Transverse colon (tissue), 4 donors: ENCODE measurements at places on chromosomes 11 and 22.

DNA sequence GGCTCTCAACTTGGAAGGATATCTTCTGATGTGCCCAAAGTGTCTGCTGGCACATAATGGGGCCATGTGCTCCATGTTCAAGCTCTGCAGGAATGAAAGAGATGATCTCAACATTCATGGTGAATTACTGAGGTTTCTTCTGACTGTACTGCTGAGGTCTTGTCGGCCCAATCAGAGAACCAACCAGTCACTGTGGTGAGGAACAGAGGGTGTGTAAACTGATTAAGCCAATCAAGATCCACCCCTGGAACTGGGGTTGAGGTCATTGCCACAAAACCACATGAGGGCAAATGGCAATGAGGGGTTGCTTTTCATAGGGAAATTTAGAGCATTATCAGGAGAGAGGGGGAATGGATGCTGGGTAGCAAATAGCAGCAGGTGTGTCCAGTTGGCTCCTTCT is 152.3 kb upstream of the RAG2 start:
- no peaks in the 10 kb centered on the region for H3K4me1 ChIP-seq
- H3K27me3 ChIP-seq, result peaks cover 6% of the 10 kb centered on the region
- H3K27ac ChIP-seq, result no peak overlapping the region
- no peaks in the 10 kb centered on the region for H3K36me3 ChIP-seq

GRCh38 chr11:65417702-65418430 is 4.7 kb upstream of the NEAT1 start:
- DNase-seq, result peak; percentile 63
- peak overlapping the region; percentile 100 for H3K27ac ChIP-seq
- H3K27me3 ChIP-seq, result no peaks in the 10 kb centered on the region
- H3K4me1 ChIP-seq, result peaks cover 57% of the 10 kb centered on the region
- no peak overlapping the region for H3K4me3 ChIP-seq

DNA sequence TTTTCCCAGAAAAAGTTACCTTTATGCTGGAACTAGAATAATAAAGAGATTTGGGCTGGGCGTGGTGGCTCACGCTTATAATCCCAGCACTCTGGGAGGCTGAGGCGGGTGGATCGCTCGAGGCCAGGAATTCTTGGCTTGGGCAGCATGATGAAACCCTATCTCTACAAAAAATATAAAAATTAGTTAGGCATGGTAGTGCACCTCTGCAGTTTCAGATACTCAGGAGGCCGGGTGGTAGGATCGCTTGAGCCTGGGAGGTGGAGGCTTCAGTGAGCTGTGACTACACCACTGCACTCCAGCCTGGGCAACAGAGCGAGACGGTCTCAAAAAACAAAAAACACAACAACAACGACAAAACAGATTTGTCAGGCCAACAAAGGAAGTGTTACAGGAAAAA is 119.3 kb upstream of the OR9Q1 start:
- DNase-seq, result no peak
- no peaks in the 10 kb centered on the region for H3K27me3 ChIP-seq
- H3K4me3 ChIP-seq, result no peak overlapping the region
- no peaks in the 10 kb centered on the region for H3K36me3 ChIP-seq
- H3K27ac ChIP-seq, result peak overlapping the region; percentile 68

- no peaks in the 10 kb centered on the region for H3K36me3 ChIP-seq
- H3K27me3 ChIP-seq, result no peaks in the 10 kb centered on the region
- no peak overlapping the region for H3K4me3 ChIP-seq
- no peak for DNase-seq
- H3K27ac ChIP-seq, result no peak overlapping the region
Observed at GRCh38 chr11:78886616-78887015, 312.0 kb upstream of the NARS2 start.

DNA sequence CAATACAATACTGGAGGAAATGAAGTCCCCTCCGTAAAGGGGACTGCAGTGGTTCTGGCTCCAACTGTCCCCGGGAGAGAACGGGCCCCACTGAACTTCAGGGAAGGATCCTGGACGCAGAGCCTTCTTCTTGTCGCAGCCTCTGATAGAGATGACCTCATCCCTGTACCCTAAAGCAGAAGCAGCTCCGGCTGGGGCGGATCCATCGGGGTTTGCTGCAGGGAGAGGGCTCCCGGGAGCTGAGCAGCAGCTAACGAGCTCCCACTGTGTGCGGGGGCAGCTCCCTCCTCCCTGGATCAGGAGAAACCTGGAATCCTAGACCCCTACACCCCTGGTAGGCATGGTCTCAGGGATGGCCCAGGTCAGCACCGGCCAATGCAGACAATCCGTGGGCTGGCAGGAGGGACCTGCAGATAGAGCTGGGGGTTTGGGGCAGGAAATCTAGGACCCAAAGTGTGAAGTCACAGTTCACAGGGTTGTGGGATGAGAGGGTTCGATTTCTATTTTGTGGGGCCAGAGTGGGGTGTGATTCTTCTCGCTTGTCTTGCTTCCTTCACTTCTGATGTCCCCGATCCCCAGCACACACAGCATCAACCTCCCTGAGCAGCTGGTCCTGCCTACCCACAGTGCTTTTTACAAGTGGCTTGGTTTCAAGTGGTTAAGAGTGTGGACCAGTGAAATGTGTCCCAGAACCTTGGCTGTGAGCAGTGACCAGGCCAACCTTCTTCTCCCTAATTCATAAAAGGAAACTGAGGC is 12.9 kb downstream of the KIAA0930 start:
- no peaks in the 10 kb centered on the region for H3K27me3 ChIP-seq
- H3K27ac ChIP-seq, result peak overlapping the region; percentile 13
- H3K4me3 ChIP-seq, result no peak overlapping the region
- DNase-seq, result peak; percentile 32

DNA sequence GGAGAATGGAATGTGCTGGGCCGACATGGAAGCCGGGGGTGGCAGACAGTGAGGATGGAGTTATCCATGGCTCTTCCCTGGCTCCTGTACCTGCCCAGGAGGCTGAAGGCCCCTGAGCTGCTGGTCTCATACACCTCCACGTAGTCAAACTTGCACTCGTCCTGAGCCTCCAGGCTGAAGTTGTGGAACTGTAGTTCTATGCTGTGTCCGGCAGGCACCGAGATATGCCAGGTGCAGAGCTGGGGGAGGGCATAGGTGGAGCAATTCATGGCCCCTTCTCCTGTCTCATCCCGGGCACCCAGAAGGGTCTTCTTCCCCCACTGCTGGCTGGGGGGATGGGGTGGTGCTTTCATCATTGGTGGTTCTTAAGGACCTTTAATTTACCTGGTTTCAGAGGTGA is 2.8 kb downstream of the MFRP start:
- peaks cover 28% of the 10 kb centered on the region for H3K4me1 ChIP-seq
- H3K27me3 ChIP-seq, result peaks cover 41% of the 10 kb centered on the region
- no peak overlapping the region for H3K27ac ChIP-seq
- H3K36me3 ChIP-seq, result no peaks in the 10 kb centered on the region
- H3K4me3 ChIP-seq, result no peak overlapping the region
- no peak for DNase-seq

DNA sequence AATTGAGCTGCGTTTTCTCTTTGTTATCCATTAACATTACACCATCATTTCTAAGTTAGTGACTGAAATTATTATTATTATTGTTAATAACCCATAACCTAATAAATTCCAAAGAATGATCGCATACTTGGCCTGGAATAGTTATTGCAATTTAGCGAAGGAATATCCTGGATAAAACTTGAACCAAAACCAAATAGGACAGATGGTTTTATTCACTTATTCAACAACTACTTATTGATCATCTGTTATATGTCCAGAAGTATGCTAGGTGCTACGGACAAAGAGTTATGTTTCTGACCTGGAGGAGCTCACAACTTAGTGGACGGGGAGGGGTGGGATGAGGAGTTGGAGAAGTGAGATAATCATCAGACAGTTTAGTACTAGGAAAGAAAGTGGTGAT is 44.8 kb upstream of the ARHGAP20 start:
- H3K27me3 ChIP-seq, result no peaks in the 10 kb centered on the region
- H3K27ac ChIP-seq, result no peak overlapping the region
- H3K36me3 ChIP-seq, result no peaks in the 10 kb centered on the region
- H3K4me1 ChIP-seq, result no peaks in the 10 kb centered on the region
- H3K4me3 ChIP-seq, result no peak overlapping the region
- no peak for DNase-seq

GRCh38 chr11:3156282-3156660 is 8.8 kb downstream of the OSBPL5 start:
- no peak for DNase-seq
- H3K4me1 ChIP-seq, result peaks cover 78% of the 10 kb centered on the region
- no peaks in the 10 kb centered on the region for H3K36me3 ChIP-seq
- H3K27ac ChIP-seq, result peak overlapping the region; percentile 85
- no peaks in the 10 kb centered on the region for H3K27me3 ChIP-seq
- peak overlapping the region; percentile 33 for H3K4me3 ChIP-seq

- no peaks in the 10 kb centered on the region for H3K36me3 ChIP-seq
- DNase-seq, result peak; percentile 68
- H3K27ac ChIP-seq, result no peak overlapping the region
- H3K4me1 ChIP-seq, result no peaks in the 10 kb centered on the region
Observed at GRCh38 chr11:45105233-45105983, 41.0 kb upstream of the PRDM11 start.

DNA sequence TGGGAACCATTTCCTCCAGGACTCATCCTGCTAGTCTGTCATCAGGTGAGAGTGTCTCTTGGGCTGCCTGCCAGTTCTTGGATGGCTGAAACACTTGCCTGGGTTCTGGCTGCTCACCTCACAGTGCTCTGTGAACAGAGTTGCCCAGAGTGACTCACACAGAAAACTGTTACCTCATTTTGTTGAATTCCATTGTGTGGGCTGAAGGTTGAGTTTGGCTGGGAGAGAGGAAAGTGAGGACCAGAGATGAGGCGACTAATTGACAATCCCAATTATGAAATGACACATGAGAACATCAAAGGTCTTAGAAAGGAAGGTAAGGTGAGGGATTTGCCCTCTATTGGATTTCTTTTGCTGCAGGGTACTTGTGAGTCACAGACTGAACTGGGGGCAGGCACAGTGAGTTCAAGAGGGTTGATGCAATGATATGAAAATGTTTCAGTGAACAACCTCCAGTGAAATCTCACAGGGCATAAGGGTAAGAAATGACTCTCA is 20.2 kb upstream of the CALCB start:
- H3K27me3 ChIP-seq, result peaks cover 3% of the 10 kb centered on the region
- no peaks in the 10 kb centered on the region for H3K36me3 ChIP-seq
- no peaks in the 10 kb centered on the region for H3K4me1 ChIP-seq
- no peak for DNase-seq

DNA sequence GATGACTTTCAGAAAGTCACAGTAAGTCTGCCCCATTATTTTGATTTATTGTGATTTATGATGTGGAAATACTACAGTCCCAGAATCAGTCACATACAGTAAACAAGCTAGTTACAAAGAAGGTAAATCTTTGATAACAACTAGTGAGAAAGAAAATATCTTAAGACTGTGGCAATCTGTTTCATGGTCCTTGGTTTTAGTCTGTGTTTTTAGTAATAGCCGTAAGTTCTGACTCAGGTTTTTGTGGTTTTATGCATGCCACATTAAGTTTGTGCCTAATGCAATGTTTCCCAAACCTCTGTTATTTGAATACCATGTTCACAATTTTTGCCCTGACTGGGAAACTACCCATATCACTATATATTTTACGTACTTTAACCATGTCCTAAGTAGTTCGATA is 6.7 kb downstream of the CEP295 start:
- no peak overlapping the region for H3K27ac ChIP-seq
- no peak overlapping the region for H3K4me3 ChIP-seq
- no peak for DNase-seq
- no peaks in the 10 kb centered on the region for H3K27me3 ChIP-seq
- no peaks in the 10 kb centered on the region for H3K36me3 ChIP-seq

GRCh38 chr22:33879796-33880195 is 40.5 kb downstream of the LARGE1 start:
- DNase-seq, result no peak
- H3K27me3 ChIP-seq, result no peaks in the 10 kb centered on the region
- no peaks in the 10 kb centered on the region for H3K36me3 ChIP-seq

DNA sequence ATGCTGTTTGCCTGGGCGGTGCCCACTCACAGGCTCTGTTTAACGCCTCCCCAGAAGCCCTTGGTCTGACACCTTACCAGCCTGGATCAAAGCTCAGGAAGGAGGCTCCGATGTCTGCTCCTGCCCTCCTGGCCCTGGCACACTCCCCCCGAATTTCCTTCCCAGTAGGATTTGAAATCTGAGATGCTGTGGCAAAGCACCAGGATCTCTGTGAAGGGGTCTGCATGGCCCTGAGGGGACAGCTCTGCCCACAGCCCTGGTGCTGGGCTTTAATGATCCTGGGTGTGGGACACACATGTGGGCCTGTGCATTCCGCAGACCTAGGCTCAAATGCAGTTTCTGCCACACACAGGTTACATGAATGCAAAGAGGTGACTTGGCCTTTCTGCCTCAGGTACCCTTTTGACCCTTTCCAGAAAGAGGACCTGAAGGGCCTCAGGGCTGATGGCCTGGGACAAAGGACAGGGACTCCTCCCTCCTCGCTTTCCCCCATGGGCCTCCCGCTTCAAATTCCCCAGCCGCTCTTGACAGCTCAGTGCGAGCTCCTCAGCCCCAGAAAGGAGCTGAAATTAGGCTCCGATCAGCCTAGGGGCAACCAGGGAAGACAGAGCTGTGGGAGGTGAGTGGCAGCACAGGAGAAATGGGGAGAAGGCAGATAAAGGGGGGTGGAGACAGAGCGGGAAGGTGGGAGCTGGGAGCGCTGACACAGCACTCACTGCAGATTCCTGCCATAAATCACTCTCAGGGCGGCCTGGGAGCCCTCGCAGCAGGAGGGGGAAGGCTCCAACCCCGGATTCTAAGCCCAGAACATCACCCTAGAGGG is 41.3 kb downstream of the TRIM29 start:
- H3K27ac ChIP-seq, result no peak overlapping the region
- no peaks in the 10 kb centered on the region for H3K27me3 ChIP-seq
- H3K4me1 ChIP-seq, result no peaks in the 10 kb centered on the region
- H3K36me3 ChIP-seq, result no peaks in the 10 kb centered on the region
- DNase-seq, result no peak

GRCh38 chr11:90803831-90804230 is 581.0 kb upstream of the CHORDC1 start:
- no peak overlapping the region for H3K4me3 ChIP-seq
- no peak for DNase-seq
- H3K36me3 ChIP-seq, result no peaks in the 10 kb centered on the region
- H3K27me3 ChIP-seq, result no peaks in the 10 kb centered on the region
- H3K27ac ChIP-seq, result no peak overlapping the region

DNA sequence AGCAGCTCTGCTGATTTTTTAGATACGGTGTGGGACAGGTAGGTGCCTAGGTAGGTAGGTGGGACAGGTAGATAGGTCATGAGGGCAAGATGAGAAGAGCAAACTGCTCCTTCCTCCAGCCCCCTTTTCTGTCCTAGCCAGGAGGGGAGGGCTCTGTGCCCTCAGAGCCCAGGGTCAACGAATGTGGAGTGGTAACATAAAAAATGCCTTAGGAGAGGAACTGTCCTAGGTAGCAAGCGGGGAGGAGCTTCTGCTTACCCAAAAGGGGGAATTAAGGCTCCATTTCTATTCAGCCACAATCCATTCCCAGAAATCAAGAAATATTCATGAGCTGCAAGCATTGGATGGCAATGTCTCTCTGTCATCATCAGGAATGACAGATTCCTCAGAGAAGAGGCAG is 234.8 kb downstream of the GRIK4 start:
- no peak overlapping the region for H3K27ac ChIP-seq
- no peaks in the 10 kb centered on the region for H3K4me1 ChIP-seq
- no peaks in the 10 kb centered on the region for H3K36me3 ChIP-seq
- no peak for DNase-seq
